Mesenteric fat pad (tissue), 1 donor: ENCODE measurements at places on chromosomes 7 and 10. TPM values are rescaled to one million over a fixed set of nuclear protein-coding genes. Genes with fewer than 3 reads are reported as not detected.

ZPBP gene
- not detected for total RNA-seq

POLR2J2 gene
- 7.1 TPM for total RNA-seq

GPR158 gene
- total RNA-seq = 0.58 TPM

HKDC1 gene
- total RNA-seq = 0.10 TPM

PYROXD2 gene
- total RNA-seq = 22.4 TPM

TMEM229A gene
- total RNA-seq = not detected

OR2A1 gene
- 0.16 TPM for total RNA-seq

ATOH7 gene
- not detected for total RNA-seq

OPALIN gene
- total RNA-seq = not detected

SPDYE9 gene
- total RNA-seq = not detected

CASTOR2 gene
- 25.3 TPM for total RNA-seq

SPOCK2 gene
- total RNA-seq = 5.8 TPM

IFIT1B gene
- total RNA-seq = not detected

NKX2-3 gene
- 2.8 TPM for total RNA-seq

GPRIN2 gene
- not detected for total RNA-seq

BICC1 gene
- total RNA-seq = 17.0 TPM

SH2B2 gene
- total RNA-seq = 8.9 TPM

C10orf105 gene
- 0.22 TPM for total RNA-seq

ASZ1 gene
- not detected for total RNA-seq

KLF14 gene
- total RNA-seq = 2.9 TPM

CYP2C8 gene
- 0.90 TPM for total RNA-seq

GRM8 gene
- total RNA-seq = 0.16 TPM

AUTS2 gene
- total RNA-seq = 28.1 TPM

DLX6 gene
- not detected for total RNA-seq

SNX8 gene
- total RNA-seq = 69.0 TPM

GPR146 gene
- total RNA-seq = 54.1 TPM

HOXA2 gene
- total RNA-seq = 1.2 TPM

LIPF gene
- total RNA-seq = not detected

RELN gene
- 1.8 TPM for total RNA-seq

WDR86 gene
- 19.4 TPM for total RNA-seq

FXYD4 gene
- not detected for total RNA-seq

ZEB1 gene
- total RNA-seq = 89.1 TPM

GIMAP8 gene
- 22.0 TPM for total RNA-seq

NUTM2E gene
- not detected for total RNA-seq

CISD1 gene
- total RNA-seq = 23.2 TPM

TSPAN13 gene
- total RNA-seq = 49.9 TPM

GHRHR gene
- total RNA-seq = not detected

FGFR2 gene
- 1.4 TPM for total RNA-seq

NET1 gene
- 164 TPM for total RNA-seq

CRHR2 gene
- 0.19 TPM for total RNA-seq

UNC5B gene
- 5.3 TPM for total RNA-seq

MYL7 gene
- total RNA-seq = not detected

CLEC2L gene
- total RNA-seq = not detected

NCF1 gene
- total RNA-seq = 8.6 TPM

PNLIPRP1 gene
- 0.90 TPM for total RNA-seq

NODAL gene
- not detected for total RNA-seq

FFAR4 gene
- 2.3 TPM for total RNA-seq
